ENCODE measurements at places on chromosomes 5 and 9.
A peak's percentile ranks its signal among the peaks of the same experiment; 100 is the strongest.

DNA sequence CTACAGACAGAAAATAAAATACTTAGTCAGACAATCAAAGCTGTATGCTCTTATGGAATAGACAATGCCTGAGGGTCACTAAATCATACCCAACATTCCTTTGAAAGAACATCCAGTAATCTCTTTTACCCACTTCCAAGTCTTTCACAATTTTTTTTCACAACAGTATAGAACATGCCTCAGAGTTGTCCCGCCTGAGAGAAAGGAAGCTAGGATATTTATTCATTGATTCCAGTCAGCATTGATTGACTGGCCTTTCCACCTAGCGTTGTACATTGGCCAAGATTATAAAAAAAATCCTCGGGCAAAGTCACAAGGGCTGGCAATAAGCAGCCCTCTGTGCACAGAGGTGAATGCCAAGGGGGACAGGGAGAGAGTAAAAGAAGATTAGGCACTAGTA, 318.1 kb upstream of the PIK3R1 start:
- DNase-seq, result no peak

DNA sequence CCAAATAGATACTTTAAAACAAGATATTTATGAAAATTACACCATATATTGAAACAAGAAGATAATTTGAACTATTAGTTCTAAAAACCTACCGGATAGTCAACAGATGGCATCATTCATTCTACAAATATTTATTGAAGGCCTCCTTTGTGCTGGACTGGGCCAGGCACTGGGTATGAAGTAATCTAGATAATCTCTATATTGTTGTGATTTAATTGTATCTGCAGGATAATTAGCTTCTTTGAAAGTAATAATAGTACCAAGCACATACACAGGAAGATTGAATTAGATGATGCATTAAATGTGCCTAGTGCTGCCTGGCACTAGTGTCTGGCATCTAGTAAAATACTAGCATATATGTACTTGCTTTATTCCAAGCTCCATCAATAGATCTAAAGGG, 735.2 kb upstream of the DMAC1 start:
- no peak for DNase-seq

GRCh38 chr5:139167063-139167462, 31.1 kb downstream of the SIL1 start:
- no peak for DNase-seq

DNA sequence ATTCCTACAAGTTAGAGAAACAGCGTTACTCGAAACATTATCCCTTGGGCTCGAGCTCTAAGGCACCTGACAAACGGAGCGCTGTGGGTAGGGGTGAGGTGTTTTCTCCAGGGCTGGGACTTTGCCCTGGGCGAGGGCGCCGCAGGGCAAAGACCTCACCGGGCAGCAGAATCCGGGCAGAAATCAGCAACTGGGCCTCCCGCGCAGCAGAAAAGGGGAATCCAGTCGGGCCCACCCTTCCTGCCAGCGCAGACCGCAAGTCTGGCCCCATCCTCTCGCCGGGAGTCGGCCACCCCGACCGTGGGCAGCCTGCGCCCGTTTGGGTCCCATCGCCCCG, 430 bp upstream of the MSH3 start:
- peak; percentile 65 for DNase-seq

- no peak for DNase-seq
These were observed 545.8 kb upstream of the ARRDC3 start for GRCh38 chr5:91928754-91929521.

- no peak for DNase-seq
These were observed 29.4 kb downstream of the DYNC2I2 start for GRCh38 chr9:128627127-128627715.

DNA sequence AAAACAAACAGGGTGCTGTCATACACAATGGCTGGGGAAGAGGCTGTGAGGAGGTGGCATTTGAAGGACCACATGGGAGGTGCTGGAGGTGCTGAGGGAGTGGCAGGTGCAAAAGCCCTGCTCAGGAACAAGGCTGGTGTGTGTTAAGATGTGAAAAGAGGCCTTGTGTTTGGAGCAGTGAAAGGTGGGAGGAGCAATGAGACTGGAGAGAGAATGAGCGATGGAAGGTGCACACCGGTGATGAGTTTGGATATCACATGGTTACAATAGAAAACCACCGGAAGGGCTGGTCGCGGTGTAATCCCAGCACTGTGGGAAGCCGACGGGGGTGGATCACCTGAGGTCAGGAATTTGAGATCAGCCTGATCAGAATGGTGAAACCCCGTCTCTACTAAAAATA, 9.2 kb upstream of the FIBCD1 start:
- DNase-seq, result no peak

DNA sequence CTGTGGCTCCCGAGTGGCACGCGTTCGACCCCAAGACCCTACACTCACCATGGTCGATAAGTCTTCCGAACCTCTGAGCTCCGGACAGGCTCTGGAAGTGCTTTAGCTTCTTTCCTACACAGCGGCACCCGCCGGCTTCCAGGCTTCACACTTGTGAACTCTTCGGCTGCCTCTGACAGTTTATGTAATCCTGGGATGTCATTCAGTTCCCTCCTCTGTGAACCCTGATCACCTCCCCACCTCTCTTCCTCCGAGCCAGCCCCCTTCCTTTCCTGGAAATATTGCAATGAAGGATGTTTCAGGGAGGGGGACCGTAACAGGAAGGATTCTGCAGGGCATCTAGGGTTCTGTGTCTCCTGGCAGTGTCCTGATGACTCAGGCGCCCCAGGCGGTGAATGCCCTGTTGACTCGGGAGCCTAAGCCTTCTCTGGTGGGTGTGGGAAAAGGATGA, at the start of gene CD14:
Gene CD14 (minus strand): TSS at position 155 of the 451 bp plus-strand sequence. CDS start 104 bp downstream, at position 51.
- no peak for DNase-seq

DNA sequence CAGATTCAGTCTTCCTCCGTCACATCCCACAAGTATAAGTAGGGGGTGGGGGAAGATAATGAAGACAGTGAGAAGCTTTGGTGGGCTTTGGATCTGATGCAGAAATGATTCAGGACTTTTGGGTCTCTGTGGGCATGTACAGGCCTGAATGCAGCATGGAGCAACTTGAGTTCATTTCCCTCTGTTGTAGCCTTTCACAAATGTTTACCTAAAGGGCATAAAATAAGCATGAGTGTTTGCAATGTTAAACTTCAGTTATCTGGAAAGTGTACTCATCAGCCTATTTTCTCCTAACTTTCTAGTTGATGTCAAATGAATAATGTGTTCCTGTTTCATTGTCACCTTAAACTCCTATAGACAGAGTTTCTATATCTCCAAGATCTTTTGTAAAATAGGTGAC, 39.3 kb downstream of the GARNL3 start:
- no peak for DNase-seq

- DNase-seq, result no peak
These were observed 116.3 kb downstream of the MED27 start for GRCh38 chr9:131963072-131964030.

DNA sequence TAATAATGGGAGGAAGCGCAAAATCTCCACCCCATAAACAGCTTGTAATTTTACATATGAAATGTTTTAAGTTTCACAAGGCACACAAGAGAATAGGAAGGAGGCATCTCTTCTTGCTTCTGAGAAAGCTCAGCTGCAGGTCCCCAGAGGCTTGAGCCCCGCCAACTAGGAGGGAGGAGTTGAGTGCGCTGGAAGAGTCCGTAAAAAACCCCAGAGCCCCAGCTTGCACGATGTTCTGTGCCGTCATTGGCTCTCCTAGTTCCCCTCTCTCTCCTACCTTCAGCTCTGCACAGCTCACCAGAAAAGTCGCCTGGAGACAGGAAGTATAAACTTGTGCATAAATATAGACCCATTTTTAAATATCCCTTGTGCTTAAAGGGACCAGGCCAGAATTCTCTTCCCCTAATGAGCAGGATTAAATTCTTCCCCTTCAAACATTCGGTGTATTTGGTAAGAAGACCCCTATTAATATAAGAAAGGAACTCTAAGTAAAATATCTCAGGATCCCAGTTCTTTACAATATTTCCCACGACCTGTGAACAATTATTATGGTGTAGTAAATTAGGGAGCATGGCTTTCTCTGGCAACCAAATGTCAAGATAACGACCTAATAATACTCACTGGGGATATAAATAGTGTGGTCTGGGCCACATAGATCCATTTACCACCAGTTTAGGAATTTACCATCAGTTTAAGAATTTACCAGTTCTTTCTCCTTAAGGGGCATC, 13.7 kb downstream of the GLRX start:
- peak; percentile 50 for DNase-seq

DNA sequence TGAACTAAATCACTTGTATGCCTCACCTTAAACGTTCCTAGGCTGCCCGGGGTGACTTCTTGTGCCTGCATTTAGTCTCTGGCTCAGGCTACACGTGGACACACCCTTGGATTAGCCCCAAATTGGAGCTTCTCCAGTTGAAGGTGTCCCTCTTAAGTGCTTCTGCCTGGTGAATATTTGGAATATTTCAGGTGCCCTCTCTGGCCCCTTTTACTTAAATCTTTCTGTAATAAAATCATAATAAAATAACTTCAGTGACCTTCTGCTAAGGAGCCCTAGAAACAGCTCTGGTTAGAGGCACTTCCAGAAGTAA, 74.3 kb upstream of the KLF9 start:
- no peak for DNase-seq

DNA sequence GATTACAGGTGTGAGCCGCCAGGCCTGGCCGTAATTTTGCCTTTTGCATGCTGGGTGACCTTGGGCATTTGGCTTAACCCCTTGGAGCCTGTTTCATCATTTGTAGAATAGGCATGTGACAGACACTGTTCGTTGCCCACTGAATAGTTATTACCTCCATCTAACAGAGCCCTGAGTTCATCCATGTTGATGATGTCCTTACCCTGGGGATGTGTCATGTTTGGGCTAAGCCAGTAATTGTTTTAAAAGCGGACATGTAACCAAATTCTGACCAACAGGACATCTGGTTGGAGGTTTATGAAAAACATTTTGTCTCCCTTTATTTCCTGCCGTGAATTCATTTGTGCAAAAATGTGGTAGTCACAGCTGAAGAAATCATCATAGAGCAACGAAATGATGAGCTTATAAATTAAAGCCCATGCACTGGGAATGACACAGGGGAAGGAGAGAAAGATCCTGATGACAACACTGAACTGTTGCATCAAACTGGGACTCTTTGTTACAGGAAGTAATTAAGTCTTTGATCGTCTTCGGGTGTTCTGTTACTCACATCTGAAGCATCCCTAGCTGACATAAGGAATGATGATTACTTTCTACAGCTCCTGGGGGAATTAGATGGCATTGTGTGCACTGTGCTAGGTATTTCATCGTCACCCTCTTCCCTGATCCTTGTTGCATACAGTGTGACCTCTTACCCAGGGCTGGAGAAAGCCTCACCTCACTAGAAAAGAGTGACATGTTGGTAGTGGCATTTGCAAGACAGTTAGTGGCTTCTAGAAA, 117.8 kb downstream of the FGF18 start:
- DNase-seq, result no peak

GRCh38 chr5:140986117-140986521, 19.8 kb downstream of the PCDHAC2 start:
- no peak for DNase-seq

DNA sequence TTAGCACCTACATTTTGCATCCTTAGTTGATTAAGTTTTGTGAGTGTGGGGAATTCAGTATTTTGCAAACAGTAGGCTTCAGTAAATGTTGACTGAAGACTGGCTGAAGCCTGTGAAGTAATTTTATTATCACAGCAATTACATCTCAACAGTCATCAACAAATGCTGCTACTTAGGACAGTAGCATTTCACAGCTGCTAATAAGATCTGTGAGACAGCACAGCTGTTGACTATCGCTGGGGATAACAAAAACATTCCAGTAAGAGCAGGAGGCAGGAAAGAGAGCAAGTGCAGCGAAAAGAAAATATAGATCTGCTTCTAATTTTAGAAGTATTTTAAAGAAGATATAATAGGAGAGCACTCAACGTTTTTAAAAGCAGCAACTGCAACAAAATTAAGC, 117.3 kb upstream of the FGF10 start:
- no peak for DNase-seq

GRCh38 chr9:29830821-29831220, 2257.5 kb upstream of the C9orf72 start:
- no peak for DNase-seq

- no peak for DNase-seq
These were observed 17.6 kb upstream of the VDAC1 start for GRCh38 chr5:134022333-134022732.

- DNase-seq, result no peak
These were observed 147.2 kb downstream of the IZUMO3 start for GRCh38 chr9:24398466-24398865.

GRCh38 chr9:137590469-137591383, at the start of gene ZMYND19:
Gene ZMYND19 (minus strand): TSS chr9:137590512. CDS start chr9:137590263, 249 bp downstream.
- DNase-seq, result peak; percentile 84

- no peak for DNase-seq
These were observed 113.0 kb upstream of the ANKRD55 start for GRCh38 chr5:56346044-56346710.

DNA sequence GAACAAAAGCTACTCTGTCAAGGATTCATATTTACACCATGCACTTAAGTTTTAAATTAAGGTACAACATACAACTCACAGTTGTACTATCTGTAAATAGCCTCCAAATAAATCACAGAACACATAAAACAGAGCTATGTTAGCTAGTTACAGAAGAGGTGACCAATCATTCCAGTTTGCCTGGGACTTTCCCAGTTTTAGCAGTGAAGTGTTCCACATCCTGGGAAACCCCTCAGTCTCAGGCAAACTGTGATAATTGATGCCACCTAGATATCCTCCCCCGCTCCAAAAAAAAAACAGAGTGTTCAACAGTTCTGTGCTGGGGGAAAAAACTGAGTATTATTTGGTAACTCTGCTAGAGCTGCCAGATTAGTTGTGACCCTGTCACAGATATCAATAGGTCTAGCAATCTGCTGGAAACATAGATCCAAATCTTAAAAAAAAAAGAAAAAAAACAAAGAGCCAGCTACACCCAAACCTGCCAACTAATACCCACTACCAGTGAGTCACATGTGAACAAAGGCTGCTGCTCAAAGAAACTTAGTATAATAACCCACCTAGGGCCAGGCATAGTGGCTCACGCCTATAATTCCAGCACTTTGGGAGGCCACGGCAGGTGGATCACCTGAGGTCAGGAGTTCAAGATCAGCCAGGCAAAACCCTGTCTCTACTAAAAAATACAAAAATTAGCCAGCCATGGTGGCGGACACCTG, 5.7 kb downstream of the TBCA start:
- DNase-seq, result no peak

GRCh38 chr5:154498994-154499393, 21.0 kb upstream of the HAND1 start:
- no peak for DNase-seq

DNA sequence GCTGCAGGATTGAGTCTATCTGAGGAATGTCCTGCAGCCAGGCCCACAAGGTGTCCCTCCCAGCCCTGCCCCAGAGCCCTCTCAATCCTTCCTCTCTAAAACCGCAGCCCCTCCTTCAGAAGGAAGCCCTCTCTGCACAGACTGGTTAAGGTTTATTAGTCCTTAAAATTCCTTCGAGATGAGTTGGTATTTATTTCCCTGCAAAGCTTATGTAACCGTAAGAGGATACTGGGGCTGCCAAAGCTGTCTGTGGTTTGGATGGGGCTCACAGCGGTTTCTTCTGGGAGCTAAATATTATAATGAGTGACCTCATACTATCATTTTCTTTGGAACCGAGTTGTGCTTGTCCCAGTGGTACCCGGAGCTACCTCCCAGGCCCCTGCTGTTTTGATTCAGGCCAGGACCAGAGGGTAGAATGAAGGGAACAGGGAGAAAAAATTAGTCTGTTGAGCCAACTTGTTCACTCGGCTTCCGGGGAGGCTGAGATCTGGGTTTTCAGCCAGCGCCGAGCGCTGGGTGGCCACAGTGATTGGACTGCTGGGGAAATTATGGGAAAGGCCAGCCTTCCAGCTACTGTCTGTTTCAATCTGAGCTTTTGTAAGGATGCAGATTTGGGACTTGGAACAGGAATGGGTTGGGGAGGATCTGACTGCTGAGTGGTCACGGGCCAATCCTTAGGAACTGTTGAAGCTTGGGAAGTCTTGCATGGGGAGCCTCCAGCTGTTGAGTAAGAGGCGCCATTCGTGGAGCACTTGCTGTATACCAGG, 107.5 kb downstream of the NDFIP1 start:
- no peak for DNase-seq
